Stimulated activated CD4-positive, alpha-beta T cell treated with anti-CD3 and anti-CD28 coated beads, Interleukin-15, amount 100 ng/mL, for 48 hours (primary cell): ENCODE measurements at places on chromosomes 1 and 21.

- DNase-seq = no peak
Measured at GRCh38 chr1:243705585-243705984, 144.5 kb downstream of the AKT3 start.

- no peak for DNase-seq
Measured at GRCh38 chr1:93683234-93683633, 1.6 kb upstream of the BCAR3 start.

DNA sequence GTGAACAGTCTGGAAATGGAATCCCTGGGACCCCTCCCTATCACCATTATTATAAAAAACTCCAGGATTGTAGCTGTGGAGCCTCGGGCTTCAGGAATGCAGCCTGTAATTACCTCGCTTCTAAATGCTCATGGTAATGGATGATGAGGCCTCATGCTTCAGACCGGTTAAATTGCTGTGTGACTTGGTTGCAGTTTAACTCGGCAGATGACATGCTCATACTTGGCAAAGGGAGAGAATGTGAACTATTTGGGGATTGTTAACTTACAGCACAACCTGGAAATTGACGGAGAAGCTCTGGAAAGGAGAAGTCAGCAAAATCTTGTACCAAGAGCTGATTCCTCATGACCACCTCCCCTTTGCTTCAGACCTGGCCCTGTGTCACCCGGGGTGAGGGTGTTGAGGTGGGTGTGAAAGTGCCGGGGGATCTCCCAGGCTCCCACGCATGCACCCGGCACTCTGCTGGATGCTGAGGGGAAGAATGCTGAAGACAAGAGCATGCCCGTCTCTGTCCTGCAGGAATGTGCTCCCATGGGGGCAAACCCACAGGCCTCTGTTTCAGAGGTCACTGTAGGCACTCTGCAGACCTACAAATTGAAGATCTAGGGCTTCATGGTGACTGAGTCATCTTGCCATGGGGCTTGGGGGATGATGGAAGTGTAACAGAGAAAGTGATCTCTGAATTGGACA lies 364.8 kb downstream of the RPS6KC1 start:
- no peak for DNase-seq

DNA sequence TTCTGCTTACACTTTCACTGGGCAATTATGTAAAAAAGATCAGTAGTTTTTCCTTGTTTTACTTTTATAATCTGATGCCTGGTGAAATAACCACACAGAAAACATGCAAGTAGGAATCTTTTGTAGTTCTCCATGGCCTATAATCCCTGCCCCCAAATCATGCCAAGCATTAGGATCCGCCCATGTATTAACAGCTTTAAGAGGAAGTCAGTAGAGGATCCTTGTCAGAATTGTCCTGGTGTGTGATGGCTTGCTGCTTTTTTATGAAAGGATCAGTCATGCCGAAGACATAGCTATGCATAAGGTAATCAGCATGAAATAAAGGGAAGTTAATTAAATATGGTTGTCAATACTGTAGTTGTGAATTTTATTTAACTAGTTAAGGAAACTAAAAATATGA lies 20.0 kb downstream of the ADGRL2 start:
- DNase-seq = no peak

- DNase-seq = no peak
Measured at GRCh38 chr1:55555956-55556725, 341.0 kb upstream of the USP24 start.
